ENCODE measurements at places on chromosomes 5 and 9.

- DNase-seq, result no peak
These were observed 98.4 kb upstream of the ERCC6L2 start for GRCh38 chr9:95777136-95777535.

DNA sequence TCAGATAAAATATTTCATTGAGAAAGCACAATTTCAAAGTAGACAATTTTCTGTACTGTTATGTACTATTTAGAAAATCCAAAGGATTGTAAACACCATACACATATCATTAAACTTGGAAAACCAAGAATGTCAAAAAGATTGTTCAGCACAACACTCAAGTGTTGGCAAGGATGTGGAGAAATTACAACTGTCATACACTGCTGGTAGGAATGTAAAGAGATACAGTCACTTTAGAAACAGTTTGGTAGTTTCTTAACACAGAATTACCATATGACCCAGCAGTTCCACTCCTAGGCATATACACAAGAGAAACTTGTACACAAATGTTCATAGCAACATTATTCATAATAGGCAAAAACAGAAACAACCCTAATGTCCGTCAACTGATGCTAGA lies 71.2 kb downstream of the OR2K2 start:
- DNase-seq, result no peak

DNA sequence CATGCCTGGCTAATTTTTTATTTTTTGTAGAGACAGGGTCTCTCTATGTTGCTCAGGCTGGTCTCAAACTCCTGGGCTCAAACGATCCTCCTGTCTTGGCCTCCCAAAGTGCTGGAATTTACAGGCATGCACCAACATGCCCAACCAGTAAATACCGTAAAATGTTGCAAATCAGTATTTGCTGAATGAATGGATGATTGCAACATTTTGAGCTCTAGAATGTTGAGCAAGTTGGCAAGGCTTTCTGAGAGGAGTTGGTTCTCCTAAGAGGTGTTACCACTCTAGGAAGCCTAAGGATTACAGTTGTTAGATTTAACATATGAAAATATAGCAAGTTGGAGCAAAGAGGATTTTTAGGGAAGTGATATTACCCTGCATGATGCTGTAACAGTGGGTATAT lies 15.6 kb upstream of the DMXL1 start:
- DNase-seq, result no peak

DNA sequence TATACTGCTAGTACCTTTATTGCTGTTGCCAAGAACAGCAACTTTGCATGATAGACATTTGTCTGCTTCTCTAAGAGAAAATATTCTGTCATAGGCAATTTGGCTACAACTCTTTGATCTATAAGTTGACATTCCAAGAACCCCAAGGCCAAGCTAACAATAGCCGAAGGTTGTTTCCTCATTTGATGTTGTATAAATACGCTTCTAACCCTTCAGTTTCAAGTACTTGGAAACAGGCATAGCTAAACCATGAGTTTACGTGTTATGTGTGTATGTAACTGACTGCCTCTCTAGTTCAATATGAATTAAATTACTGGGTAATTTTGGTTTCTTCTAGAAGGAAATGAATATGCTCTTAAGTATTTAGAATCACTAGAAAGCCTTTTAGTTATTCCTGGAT lies 1034.0 kb downstream of the TLE4 start:
- no peak for DNase-seq

DNA sequence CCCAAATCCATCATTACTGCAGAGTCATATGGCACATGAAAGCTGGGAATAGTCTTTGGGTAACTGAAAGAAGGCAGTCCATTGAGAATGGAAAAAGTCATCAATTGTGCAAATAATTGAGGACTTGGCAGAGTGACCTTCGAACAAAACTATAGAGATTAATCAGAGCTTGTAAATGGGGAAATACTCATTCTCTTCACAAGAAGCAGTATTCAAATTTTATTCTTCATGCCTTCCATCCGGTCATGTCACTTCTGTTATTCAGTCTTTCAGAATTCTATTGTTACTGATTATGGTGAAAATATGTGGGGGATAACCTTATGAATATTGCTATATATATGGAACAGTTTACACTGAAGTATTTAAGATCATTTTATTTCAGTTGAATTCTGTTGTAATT lies 8.1 kb downstream of the RGMB start:
- no peak for DNase-seq

DNA sequence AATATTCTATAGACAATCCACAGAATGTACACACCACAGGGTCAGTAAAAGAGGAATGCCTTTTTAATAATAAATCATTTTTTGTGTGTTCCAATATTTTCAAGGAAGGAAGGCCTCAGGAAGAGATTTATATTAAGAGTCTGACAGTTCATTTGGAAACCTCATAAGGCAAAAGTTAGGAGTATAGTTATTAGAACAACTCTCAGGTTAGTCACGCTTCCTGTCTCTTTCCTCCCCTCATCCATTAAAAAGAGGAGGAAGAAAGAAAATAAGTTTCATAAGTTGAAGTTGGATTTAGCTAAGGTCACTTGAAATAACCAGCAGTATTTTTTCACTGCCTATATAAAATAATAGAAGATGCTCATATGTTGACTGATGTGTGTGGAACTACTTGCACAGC lies 863.2 kb downstream of the PTPRD start:
- no peak for DNase-seq

DNA sequence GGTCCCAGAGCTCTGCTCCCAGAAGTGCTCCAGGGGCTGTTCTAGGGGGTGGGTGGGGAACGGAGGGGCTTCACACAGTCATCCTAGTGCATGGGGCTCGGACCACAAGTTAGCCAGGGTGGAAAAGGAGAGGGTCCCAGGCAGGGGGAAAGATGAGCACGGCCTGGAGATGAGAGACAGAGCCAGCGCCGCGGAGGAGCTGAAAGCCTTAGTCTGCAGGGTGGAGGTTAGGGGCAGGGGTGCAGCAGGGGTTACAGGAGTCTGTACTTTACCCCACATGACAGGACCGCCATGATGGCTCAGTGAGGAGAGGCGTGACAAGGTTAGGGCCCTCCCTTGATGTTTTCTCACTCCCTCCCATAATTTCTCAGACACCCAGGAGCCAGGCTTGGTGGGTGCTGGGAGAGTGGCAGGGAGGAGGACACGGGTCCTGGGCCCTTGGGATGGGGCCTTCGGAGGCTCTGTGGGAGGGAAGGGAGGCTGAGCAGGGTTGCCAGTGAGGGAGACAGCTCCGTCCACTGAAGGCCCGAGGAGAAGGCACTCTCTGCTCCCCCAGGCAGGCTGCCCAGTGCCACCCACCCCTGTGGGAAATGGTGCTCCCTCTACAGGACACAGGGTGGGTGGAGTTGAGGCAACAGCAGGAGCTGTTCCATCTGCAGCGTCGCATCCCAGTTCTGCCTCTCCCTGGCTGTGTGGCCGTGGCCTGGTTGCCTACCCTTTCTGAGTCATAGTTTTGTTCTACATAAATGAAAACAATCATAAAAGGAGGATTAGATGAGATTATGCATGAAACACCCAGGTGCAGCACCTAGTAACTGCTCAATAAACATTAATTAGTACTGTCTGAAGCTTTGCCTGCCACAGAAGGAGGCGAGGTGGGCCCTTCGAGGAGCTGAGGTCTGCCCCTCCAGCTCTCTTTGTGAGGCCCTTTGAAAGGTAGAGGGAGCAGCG lies 66.2 kb downstream of the NDST1 start:
- no peak for DNase-seq

DNA sequence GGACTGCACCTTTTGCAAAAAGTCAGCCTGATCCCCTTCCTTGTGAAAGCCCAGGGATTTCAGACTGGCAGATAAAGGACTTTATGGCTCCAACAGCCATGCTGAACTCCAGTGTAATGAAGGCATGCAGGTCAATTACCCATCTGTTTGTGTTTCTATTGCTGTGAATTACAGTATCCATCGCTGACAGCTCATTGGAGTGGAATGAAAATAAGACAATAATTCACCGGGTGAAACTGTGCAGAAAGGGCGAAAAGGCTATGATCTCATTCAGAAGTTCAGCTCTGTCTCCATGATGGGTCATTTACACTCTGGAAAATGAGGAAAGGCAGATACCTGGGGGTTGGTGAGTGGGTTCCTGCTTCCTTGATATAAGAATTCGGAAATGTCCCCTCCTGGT lies 148.0 kb downstream of the BRINP1 start:
- DNase-seq, result no peak

DNA sequence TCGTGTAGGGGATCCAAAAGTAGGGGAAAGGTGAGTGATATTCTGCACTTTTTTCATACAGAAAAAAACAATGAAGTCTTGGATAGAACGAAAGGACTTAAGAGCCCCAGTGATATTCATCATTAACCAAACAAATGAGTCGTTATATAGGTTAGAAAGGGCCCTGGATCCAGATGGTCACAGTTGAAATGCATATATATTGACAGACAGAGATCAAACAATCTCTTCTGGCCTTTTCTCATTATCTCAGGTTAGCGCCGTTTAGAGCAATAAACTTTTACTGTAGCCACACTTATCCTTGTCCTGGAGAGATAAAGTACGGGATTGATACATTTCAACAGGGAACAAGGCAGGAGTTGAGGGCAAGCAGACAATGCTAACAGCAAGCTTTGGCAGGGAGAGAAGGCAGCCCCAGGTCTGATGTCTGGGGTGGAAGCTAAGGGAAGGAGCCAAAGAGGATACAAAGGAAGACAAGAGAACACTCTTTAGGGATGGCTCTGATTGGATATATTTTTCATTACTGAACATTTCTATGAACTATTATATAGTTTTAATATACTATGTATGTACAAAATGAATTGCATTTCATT lies 77.0 kb downstream of the LIFR start:
- no peak for DNase-seq

- DNase-seq, result no peak
These were observed 591.2 kb downstream of the TLR4 start for GRCh38 chr9:118295413-118295812.

Data from NCI-H1092 treated with DMSO at 0.1 percent for 48 hours (cell line).